ENCODE measurements at places on chromosomes 2 and 18.

DNA sequence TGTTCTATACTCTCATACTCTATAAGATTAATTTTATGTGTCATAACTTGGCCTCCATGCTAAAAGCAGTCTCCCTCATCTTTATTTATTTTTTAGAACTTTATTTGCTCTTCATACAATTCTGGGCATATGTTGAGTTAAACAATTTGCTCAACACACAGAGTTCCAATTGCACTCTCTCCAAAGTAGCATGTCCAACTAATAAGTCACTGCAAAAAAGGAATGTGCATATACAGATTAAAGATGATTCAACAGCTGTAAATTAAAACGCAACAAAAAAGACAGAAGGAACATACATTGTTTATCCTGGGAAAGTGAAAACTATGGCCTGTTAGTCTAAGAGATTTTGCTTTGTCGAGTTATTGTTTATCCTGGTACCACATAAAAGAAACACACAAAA is 277.7 kb upstream of the ACVR2A start:
- no peak for DNase-seq

- DNase-seq = no peak
Observed at GRCh38 chr2:108935271-108935741, 53.7 kb downstream of the EDAR start.

- DNase-seq = no peak
Observed at GRCh38 chr2:190891889-190892288, 11.3 kb downstream of the GLS start.

DNA sequence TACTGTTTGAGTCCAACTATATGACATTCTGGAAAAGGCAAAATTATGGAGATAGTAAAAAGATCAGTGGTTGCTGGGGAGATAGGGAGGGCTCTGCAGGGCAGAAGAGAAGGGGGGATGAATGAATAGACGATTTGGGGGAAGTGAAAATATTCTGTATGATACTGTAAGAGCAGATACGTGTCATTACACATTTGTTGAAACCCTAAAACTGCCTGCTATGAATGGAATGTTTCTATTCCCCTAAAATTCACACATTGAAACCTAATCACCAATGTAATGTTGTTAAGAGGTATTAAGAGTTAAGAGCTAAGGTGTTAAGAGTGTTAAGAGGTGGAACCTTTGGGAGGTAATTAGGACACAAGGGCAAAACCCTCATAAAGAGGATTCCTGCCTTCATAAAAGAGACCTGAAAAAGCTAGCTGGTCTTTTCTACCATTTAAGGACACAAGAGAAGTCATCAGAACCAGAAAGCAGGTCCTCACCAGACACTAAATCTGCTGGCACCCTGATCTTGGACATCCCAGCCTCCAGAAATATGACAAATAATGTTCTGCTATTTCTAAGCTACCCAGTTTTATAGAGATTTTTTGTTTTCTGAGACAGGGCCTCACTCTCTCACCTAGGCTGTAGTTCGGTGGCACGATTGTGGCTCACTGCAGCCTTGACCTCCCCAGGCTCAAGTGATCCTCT is 76.2 kb downstream of the ATAD2B start:
- DNase-seq = no peak

GRCh38 chr2:121831841-121832240 is 76.4 kb downstream of the TSN start:
- DNase-seq = no peak

DNA sequence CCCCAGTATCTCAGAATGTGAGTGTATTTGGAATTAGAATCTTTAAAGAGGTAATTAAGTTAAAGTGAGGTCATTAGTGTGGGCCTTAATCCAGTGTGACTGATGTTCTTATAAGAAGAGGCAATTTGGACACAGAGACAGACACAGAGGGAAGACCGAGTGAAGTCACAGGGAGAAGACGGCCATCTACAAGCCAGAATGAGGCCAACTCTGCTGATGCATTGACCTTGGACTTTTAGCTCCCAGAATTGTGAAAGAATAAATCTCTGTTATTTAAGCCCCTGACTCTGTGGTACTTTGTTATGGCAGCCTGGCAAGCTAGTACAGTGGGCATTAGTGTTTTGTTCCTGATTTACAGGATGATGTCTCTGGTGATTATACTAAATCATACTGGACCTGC is 64.6 kb downstream of the LTBP1 start:
- no peak for DNase-seq

- no peak for DNase-seq
Observed at GRCh38 chr18:45562567-45563479, 52.5 kb upstream of the SLC14A2 start.

GRCh38 chr2:169964740-169965139 is 137.5 kb downstream of the UBR3 start:
- no peak for DNase-seq

- peak; percentile 40 for DNase-seq
Observed at GRCh38 chr2:127398239-127398590, 10.4 kb upstream of the MAP3K2 start.

DNA sequence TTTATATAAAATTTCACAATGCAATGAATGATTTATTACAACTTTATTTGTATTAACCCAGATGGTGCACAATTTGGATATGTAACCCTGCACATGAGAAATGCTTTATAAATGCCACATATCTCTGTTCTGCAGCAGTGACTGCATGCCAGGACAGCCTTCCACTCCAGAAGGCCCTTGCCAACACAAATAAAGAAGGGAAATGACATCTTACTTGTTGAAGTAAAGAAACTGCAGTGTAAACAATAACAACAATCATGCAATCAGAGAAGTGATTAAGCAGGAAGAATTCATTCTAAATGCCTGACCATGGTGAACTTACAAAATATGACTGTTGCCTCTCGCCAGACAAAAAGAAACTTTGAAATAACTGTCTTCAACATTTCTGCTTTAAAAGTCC is 129.9 kb upstream of the CHST9 start:
- DNase-seq = no peak

- no peak for DNase-seq
Observed at GRCh38 chr18:80227472-80227871, 19.8 kb downstream of the PARD6G start.

- DNase-seq = no peak
Observed at GRCh38 chr2:135485441-135485840, 45.6 kb downstream of the ZRANB3 start.

DNA sequence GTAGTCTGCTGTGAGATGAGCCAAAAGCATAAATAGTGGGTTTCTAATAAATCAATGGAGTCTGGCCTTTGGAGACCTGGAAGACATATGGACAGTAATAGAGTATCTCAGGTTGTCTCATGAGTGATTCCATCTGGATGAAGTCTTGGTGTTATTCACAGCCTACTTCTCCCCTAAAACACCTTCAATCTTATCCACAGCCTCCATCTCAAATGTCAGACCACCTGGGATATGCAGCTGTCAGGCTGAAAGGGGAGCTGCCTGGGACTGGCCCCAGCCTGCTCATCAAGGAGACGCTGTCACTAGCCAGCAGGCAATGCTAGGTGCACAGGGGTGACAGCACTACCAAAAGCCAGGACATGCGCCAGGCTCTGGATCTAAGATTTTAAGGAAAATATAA is 684.0 kb upstream of the ZEB2 start:
- no peak for DNase-seq

DNA sequence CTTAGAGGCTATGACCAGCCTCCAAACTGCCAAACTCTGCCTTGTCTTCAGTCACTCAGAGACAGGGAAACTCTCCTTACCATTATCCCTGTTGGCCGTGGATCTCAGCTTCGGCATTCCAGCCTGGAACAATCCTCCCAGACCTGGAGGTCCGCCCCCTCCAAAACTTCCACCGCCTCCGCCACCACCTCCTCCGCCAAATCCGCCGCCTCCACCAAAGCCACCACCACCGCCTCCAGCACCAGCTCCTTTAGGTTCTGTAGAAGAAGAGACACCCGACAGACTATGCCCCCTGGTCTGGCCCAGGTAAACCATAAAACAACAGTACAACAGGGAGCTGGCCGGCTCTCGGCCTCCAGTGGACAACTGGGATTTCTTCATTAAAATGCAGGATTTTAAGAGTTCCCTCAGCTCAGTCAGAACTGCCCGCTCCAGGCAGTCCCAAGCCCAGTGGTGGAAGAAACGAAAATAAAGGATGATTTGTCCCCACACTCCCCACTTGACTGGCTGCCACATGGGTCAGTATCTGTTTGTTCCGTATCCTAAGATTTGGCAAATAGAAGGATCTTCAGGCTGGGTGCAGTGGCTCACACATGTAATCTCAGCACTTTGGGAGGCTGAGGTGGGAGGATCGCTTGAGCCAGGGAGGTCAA is 22.4 kb downstream of the WIPF1 start:
- no peak for DNase-seq

DNA sequence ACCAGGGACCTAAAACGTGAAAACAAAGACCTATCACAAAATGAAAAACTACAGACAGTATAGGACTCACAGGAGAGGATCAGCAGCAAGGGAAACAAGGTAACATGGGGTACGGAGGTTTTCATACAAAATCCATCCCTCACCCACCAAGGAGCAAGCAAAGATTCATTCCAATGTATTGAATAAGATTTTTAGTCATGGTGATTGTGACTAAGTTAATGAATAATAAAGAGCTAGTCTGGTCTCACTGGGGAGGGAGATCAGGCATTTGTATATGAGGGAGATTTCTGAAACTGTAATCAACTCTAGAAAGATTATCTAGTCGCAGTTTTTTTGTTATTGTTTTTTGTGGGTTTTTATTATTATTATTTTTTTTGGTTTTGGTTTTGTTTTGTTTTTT is 336.5 kb upstream of the MMADHC start:
- no peak for DNase-seq

GRCh38 chr2:170360546-170361089 is 182.7 kb downstream of the MYO3B start:
- DNase-seq = no peak

GRCh38 chr2:238644095-238645081 is 203.5 kb upstream of the TWIST2 start:
- DNase-seq = no peak

DNA sequence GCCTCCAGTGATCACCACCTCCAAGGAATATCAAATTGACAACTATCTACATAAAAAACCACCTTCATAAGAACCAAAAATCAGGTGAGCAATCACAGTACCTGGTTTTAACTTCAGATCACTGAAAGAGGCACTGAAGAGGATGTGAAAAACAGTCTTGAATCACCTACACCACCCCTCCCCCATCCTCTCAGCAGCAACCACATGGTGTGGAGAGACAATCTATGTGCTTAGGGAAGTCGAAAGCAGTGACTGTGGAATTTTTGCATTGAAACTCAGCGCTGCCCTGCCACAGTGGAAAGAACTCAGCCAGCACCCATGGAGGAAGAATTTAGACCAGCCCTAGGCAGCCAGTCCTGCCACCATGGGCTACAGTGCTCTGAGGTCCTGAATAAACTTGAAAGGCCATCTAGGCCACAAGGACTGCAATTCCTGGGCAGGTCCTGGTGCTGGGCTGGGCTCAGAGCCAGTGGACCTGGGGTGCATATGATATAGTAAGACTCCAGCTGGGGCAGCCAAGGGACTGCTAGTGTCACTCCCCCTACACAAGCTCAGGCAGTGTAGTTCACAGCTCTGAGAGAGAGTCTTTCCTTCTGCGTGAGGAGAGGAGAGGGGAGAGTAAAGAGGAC is 75.6 kb downstream of the ATL2 start:
- DNase-seq = no peak

GRCh38 chr2:148273158-148273691 is 252.3 kb downstream of the MBD5 start:
- no peak for DNase-seq

DNA sequence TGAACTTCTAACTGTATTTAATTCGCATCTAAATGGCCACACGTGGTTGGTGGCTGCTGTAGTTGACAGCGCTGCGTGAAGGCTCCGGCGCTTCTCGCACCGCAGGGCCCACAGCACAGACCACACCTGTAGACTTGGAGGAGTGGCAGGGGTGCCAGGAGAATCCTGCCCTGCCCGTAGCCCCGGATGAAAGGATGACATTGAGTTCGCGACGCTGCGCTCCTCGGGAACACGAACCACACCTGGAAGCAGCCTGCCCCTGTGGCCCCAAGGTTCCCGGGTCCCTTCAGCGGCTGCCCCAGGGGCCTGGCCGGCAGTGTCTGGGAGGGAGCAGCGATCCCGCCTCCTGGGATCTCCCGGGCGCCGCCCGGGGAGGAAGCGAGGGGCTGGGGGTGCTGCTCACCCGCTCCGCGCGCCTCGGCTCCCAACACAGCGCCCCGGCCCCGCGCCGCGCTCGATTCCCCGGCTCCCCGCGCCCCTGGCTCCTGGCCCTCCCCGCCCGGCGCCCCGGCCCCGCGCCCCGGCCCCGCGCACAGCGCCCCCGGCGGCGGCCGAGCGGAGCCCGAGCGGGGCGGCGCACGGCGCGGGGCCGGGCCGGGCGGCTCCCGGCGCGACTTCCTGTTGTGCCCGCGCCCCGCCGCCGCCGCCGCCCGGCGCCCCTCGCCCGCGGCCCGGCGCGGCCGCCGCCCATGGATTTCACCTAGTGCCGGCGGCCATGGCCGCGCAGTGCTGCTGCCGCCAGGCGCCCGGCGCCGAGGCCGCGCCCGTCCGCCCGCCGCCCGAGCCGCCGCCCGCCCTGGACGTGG is at the start of gene RNPEPL1:
TSS of gene RNPEPL1 (plus strand) at position 613 of the 806 bp plus-strand sequence. CDS start at position 716, 103 bp downstream.
- DNase-seq = no peak

DNA sequence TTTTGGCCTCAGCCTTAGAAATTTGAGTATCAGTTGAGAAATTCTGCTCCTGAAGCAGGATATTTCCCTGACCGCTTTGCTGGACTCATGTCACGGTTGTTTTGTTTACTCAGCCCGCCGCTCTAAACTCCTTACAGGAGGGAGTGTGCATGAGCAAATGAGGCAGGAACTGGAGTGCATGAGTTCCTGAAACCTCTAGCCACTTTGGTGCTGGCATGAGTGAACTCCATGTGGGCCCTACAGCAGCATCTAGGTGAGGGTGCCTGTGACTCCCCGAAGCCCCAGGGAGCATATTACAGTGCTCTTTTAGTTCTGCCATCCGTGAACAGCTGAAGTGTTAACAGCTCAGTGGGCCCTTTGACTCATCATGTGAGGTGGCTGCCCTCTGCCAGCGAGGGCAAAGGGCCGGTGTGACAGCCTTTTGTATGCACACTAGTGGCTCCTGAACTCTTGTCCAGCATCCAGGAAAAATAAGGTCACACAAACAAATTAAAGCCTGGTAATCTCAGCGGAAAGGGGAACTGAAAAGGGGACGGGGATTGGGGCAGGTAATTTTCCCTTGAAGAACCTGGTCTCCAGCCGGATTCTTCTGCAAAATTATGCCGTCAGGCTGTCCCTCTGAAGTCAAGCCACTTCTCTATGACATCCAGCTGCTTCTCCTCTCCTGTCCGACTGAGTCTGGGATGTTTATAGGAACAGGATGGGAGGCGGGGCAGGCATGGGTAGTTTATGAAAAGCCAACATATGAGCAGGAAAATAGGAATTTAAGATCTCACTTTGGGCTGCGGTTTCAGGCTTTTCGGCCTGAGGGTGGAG is 1668.7 kb downstream of the SUCLG1 start:
- DNase-seq = no peak

DNA sequence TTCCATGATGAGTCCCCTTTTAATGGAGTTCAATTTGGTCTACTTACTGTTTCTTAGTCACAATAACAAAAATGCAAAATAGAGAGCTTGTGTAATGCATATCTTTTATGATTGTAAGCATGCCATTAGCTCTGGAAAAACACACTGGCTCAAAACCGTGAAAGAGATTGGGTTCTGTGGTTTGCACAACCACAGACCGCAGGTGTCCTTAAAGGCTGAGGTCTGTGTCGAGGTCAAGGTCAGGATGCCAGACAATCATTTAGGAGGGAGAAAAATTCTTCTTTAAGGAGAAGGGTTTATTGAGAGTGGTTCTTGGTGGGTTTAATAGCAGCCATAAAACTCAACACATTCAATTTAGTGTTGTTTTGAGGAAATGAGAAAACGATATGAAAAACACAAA is 487.2 kb downstream of the GALR1 start:
- DNase-seq = no peak

GRCh38 chr2:156630579-156631337 is 194.6 kb downstream of the GPD2 start:
- no peak for DNase-seq
